ENCODE measurements at places on chromosomes 7 and 10.

DNA sequence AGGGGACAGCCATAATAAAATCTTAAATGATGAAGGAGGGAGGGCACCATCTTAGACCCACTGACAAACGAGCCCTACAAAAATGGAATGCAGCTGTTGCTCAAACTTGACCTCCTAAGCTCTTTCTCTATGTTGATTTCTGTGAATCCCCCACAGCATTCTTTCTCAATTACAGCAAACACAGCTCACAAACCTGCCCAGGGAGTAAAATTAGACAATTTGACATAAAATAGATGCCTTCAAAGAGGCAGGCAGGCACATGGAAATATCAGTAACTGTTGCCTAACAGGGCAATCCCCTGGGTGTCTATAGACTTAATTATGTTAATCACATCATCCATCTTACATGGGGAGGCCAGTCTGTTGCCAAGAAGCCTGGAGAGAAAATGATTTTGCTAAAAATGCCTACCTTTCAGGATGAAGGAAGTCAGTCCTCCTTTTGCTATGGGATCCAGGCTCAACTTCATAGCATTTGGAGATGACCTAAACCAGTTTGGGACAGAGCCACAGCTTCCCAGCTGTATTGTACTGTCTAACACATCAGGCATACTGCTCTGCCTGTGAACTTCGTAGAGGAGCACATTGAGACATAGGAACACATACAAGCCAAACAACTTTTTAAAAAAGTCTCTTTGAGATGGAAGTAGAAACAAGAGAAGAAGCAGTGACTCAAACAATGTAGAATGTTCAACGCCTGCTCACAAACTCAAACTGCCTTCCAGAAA, 1177.4 kb downstream of the SORCS1 start:
- no peak for DNase-seq

- DNase-seq: no peak
Observed at GRCh38 chr7:26346611-26347203, 55.0 kb downstream of the SNX10 start.

DNA sequence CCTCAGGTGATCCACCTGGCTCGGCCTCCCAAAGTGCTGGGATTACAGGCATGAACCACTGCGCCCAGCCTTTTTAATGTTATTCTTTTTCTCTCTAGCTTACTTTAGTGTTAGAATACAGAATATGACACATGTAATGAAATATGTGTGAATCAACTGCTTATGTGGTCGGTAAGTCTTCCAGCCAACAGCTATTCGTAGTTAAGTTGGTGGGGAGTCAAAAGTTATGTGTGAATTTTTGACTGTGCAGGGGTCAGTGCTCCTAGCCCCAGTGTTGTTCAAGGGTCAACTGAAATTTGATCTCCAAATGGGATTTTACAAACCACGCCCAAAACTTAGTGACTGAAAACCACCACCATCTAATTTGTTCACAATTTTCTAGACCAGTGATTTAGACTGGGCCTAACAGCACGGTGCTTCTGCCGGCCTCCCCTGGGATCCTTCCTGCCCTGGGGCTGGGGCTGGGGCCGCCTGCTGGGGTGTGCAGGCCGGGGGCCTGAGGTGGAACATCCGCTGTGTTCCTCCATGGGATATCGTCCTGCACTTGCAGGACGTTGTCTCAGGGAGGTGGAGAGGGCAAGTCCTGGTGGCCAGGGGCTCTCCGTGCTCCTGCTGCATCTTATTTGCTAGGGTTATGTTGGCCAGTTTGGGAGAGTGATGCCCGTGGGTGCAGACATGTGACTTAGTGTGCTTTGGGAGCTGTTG, 24.5 kb upstream of the GRB10 start:
- DNase-seq: no peak

DNA sequence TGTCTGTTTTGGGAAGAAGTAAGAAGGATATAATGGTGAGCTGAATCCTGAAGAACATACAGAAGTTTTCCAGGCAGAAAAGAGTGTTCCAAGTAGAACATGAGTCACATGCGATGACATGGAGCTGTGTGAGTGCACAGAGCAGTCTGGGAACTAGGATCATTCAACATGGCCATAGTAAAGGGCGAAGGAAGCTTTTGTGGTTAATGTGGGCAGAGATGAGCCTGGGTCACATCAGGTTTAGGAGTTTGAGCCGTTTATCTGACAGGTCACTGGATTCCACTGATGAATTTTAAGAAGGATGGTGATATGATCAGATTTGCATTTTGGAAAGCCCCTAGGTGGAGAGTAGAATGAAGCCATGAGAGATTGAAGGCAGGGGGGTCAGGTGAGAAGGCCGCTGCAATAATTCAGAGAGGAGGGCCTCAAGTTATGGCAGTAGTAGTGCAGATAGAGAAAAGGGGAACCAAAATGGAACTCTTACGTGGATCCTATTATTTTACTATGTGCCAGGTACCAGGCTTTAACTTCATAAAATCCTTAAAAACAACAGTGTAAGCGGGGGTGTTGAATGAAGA, 171.3 kb downstream of the RNLS start:
- DNase-seq: no peak

DNA sequence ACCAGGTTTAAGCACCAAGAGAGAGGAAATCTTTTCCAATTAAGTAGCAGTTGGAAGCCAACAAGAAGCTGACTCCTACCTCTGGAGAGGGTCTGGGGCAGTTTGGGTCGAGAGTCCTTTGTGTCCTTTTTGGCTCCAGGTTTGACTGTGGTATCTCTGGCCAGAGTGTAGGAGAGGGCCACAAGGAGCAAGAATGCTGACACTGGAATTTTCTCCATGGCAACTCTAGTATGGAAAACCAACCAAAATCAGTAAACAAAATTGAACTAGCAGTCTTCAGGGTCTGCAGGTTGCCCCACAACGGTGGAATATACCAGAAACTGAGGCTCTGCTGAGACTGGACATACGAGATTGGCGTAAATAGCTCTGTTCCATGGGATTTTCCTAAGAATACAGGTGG, 3.2 kb downstream of the AGR2 start:
- no peak for DNase-seq
